ENCODE measurements at places on chromosomes 4 and X.

DNA sequence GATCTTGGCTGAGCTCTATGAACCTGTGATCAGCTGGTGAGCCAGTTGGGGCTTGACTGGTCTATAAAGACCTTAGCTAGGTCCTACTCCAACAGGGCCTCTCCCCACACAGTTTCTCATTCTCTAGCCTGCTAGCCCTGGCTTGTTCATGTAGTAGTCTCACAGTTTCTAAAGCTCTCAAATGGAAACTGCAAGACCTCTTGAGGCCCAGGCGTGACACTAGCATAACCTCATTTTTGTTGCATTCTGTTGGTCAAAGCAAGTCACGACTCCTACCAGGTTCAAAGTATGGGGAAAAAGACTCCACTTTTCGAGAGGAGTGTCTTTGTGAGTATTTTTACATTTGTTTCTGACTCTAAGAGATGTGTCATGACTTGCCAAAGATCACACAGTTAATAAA is 50.9 kb downstream of the CEP44 start:
- no peak for DNase-seq

DNA sequence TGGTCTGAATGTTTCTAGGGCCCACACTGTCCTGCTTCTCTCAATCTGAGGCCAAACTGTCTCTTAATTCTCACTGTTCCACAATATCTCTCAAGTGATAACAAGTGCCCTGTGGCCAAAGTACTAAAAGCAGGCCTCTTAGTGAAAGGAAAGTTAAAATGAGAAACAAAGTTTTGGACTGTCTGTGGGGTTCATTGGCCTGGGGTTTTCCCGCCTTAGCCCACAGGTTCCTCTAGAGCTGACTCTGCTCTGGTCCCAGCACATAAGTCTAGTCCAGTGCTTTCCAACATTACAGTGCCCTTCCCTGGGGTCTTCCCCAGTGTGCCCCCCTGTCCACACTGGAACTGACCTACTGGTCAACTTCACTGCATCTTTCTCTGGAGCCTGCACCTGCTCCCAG is 6.3 kb downstream of the MAGEB1 start:
- DNase-seq, result no peak

DNA sequence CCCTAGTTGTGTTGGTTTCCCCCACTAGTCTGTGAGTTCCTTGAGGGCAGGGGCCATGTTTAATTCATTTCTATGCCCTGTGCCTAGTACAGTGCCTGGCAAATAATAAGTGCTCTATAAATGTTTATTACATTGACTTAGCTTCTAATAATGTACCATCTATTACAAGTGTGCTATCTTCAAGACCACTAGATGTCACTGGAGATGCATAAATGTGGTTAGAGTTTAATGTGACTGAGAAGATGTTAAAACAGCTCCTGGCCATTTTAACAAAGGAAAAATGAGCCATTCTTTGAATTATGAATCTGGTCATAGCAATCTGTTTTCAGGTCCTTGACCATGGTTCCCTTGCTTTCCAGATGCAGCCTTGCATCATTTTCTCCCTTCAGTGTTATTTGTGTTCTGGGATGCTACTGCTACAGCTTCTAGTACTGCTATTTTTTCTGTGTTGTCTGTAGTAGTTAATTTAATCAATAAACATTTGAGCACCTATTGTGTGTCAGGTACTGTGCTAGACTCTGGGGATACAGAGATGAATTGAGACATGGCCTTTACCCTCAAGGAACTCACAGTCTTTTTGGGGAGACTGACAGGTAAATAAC is 43.2 kb downstream of the SLC9A6 start:
- DNase-seq, result no peak

DNA sequence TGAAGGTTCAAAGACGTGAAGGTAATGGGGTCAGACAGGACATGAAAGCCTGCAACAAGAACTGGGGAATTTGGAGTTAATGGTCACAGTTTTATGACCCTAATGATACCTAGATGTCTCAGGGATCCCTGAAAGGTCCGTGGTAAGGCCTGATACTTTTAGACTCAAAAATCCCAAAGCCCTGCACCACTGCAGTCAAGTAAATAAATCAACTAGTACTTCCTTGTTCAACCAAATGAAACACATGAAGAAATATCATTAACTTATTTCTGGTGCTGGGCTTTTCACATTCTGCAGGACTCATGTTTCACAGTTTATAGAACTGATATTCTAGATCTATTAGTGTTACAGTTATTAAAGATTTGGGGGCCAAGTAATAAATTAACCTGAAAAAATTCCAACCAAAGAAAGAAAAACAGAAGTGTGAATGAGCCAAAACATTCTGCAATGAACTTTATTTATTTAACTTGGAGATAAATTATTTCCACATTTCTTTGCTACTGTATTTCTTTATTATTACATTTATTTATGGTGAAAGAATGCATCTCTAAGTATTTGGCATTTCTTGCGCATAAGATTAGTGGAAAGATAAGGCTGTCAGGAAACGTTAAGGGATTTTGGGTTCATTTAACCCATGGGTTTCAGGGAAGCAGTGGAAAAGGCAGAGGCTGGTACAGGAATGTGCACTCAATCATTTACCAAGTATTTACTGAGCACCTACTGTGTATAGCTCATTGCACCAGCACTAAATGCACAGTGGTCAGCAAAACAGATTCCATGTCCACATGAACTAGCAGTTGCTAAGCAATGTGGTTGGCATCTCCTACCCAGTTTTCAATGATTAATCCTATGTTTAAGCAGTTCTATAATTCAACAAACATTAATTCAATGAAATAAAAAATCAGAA is 8.7 kb downstream of the WDFY3 start:
- no peak for DNase-seq

GRCh38 chr4:83269256-83269655 is 15.3 kb downstream of the COQ2 start:
- DNase-seq, result no peak

- DNase-seq, result no peak
Observed at GRCh38 chr4:158571736-158572135, 50.1 kb downstream of the RXFP1 start.

- no peak for DNase-seq
Observed at GRCh38 chr4:57691370-57691769, 581.2 kb upstream of the IGFBP7 start.

DNA sequence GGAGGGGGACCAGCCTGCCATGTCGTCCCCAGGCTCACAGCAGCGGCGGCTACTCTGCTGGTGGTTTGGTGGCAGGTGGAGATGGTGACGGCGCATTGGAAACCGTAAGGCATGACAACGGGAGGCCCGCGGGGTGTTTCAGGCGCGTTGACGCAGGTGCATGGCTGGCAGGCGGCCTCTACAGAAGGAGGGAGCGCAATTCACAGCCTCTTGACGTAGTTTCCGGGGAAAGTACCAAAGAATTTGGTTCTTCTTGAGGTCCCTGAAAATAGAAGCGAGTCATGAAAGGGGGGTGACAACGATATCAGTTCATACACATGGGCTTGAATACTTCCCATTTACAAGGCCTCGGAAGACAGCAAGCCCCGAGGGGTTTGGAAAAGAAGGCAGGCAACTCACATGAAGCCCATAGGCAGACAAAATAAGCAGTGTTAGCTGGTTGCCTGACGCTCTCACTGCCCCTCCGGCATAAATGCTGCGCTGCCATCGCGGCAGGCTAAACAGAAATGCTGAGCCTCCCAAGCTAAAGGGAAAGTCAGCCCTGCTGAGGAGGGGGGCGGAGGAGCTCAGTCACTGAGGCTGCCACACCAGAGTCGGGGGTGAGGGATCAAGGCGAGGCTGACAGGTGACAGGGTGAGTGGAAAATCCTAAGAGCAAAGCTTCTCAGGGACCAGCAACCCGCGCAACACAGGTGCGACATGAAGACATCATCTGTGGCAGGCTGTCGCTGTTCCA is 52.3 kb upstream of the PDLIM3 start:
- DNase-seq, result peak; percentile 5

DNA sequence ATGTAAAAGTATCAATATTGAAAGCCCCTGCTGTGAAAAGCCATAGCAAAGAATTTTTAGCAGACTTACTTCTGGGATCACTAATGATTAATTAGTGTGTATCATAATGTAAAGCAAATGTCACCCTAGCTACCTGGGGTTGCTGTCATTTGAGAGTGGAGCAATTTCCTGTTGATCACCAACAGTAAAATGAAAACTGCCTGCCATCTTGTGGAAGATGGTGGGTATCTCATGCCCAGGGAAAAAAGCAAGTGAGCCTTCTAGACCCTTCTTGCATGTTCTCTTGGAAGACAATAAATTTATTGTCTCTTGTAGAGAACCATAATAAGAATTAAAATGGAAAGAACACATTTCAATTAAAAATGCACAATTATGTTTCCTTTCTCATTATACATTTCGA is 360.2 kb downstream of the ZIC3 start:
- no peak for DNase-seq

DNA sequence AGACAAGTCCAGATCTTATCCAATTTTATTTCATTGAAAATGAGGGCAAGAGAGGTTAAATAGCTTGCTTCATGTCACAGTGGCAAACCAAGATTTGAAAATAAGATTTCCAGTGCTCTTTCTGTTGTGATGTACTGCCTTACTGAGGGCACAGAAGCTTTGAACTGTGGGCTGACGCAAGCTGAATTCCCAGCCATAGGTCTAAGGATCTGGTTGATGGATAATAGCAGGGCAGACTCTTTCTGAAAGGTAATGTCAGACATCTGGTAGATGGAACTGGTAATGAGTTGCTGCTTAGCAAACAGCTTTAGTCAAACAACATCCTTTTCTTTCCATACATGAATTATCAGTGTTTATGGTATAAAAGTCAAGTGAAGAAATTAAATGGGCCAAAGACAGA is 193.9 kb upstream of the RASGEF1B start:
- no peak for DNase-seq

DNA sequence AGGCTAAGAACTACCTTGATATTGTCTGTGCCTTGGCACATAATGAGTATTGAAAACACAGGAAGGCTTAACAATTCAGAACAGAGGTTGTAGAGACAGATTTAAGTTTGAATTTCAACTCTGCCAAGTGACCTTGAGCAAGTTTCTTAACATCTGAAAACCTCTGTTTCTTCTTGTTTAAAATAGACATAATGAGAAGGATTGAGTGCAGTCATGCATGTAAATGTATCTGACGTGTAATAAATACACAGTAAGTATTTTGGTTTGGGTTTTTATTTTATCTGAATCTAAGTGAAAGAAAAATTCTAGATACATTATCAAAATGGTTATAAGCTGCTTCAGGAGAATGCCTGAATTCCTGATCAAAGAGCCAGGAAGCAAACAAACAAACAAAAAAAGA is 111.9 kb downstream of the ANXA5 start:
- DNase-seq, result no peak

DNA sequence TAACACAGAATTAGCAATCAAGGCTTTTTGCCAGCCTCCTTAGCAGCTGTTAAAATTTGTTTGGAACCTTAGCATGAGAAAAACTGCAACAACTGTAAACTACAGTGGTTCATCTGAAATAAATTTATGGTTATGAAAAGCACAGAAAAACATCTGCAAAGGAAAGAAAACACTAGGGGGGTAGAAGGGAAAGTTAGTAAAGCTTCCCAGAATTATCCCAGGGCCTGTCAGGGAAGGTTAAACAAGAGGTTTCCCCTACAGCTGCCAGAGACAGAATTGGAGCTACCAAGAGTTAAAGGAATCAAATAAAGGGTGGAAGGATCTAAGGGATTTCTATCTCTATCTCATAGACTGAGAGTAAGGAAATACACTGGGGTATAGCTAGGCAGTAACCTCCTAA is 234.7 kb upstream of the DIAPH2 start:
- no peak for DNase-seq

DNA sequence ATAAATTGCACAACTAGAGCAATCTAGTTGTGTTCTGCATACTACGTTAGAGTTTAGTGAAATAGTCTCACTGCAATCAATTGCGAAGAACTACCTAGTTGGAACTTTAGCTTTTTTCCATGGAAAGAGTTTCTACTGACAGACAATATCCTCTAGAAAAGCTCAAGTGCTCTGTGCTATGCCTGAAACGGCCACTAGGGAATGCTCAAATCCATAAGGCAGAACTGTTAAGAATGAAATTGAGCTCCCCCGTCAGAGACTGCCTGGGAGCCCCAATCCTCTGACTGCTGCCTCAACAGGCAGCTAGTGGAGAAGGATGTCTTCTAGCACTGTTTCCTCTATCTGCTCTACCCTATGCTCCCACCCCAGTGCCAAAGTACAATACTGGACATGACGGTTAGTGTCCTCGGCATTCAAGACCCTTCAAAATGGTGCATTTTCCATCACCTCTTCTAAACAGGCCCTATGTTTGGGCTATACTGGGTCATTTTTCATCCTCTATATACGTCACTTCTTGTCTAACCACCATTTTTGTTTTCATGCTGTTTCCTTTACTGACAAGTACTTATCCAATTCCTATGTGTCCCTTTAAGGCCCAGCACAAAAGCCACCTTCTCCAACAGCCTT is 35.3 kb downstream of the FRMD7 start:
- DNase-seq, result peak; percentile 13

GRCh38 chr4:122584519-122584918 is 36.3 kb downstream of the IL21 start:
- DNase-seq, result no peak

DNA sequence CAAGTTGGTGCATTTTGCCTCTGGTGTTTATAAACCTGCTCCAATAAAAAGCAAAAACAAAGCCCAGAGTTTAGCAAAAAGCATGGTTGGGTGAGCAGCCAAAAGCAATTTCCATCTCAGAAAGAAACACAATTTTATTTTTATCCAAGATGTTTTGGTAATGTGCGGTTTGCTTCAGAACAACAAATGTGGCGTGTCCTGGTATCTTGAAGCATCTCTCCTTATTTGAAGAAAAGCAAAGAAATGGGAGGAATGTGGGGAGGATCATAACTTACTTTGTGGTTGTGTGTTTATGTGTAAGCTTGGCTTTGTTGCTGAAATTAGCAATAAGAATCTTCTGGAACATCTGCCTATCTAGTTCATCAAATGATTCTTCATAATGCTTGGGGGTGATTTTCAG is 88.3 kb upstream of the DDX3X start:
- no peak for DNase-seq

- DNase-seq, result no peak
Observed at GRCh38 chrX:15233416-15234015, 36.4 kb downstream of the ASB9 start.

- no peak for DNase-seq
Observed at GRCh38 chr4:2907706-2908293, 55.4 kb downstream of the NOP14 start.

DNA sequence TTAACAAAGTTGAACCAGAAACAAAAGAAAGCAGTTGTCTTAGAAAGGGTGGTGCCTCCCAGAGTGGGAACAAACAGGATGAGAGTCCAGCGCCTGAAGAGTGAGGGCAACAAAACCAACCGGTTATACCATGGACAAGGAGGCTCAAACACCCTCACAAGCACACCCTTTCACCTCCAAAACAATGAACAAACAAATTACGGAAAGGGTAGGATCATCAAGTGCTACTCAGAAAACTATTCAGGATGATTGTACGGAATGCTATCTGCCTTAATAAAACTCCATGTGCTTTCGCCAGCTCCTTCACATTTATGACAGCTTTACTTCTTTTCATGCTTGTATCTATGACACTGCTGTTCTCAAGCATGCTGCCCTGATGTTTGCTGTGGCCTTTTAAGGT is 26.8 kb downstream of the SLC39A8 start:
- no peak for DNase-seq

All from stimulated activated CD8-positive, alpha-beta memory T cell treated with anti-CD3 and anti-CD28 coated beads, Interleukin-7, amount 100 ng/mL, for 1 hour (primary cell).